ENCODE measurements at places on chromosomes 16 and 17.

GRCh38 chr17:29579866-29580771 lies 9.3 kb downstream of the GIT1 start:
- no peak for DNase-seq

- no peak for DNase-seq
Observed at GRCh38 chr17:59534583-59534982, 30.8 kb upstream of the DHX40 start.

GRCh38 chr17:3335876-3336275 lies 37.7 kb upstream of the OR3A1 start:
- no peak for DNase-seq

DNA sequence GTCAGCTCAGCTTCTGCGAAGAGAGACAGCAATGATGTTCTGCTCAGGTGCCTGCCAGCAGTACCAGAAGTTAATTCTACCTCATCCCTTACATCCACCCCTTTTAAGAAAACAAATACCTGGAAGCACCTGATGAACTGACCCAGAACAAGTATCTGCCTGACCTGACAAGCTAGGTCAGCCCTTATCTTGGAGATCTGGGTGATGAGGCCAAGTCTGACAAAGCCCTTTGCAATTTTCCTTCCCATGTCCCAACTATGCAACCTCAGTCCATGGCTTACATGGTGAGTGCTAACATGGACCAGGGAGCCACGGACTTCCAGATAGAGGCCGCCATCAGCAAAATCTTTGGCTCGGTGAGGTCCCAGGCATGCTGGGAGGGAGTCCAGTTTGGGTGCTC lies 3.6 kb downstream of the ACADVL start:
- no peak for DNase-seq

GRCh38 chr17:77371888-77372443 lies 231.2 kb downstream of the SEC14L1 start:
- DNase-seq, result no peak

GRCh38 chr17:57606111-57606875 lies 138.8 kb downstream of the CCDC182 start:
- no peak for DNase-seq
